ENCODE measurements at places on chromosomes 16 and 17.

GRCh38 chr16:88498576-88499208, 45.6 kb downstream of the ZFPM1 start:
- DNase-seq: no peak

DNA sequence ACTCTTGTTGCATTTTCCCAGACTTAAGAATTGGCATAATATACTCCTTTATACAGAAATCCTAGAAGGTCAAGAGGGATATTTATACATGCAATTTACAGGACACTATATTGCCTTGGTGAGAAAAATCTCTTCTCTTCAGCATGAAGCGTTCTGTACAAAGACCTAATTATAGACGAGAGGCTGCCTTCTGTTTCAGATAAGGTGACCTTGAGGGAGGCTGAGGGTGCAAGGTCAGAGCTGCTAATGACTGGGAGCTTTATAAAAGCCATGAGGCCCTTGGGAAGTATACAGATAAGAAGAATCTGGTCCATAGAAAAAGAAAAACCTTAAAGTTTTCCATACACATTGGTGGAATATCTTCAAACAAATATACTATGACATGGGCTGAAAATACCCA, 156.3 kb upstream of the SOX9 start:
- no peak for DNase-seq

- no peak for DNase-seq
Observed at GRCh38 chr16:56203052-56203451, 11.8 kb downstream of the GNAO1 start.

DNA sequence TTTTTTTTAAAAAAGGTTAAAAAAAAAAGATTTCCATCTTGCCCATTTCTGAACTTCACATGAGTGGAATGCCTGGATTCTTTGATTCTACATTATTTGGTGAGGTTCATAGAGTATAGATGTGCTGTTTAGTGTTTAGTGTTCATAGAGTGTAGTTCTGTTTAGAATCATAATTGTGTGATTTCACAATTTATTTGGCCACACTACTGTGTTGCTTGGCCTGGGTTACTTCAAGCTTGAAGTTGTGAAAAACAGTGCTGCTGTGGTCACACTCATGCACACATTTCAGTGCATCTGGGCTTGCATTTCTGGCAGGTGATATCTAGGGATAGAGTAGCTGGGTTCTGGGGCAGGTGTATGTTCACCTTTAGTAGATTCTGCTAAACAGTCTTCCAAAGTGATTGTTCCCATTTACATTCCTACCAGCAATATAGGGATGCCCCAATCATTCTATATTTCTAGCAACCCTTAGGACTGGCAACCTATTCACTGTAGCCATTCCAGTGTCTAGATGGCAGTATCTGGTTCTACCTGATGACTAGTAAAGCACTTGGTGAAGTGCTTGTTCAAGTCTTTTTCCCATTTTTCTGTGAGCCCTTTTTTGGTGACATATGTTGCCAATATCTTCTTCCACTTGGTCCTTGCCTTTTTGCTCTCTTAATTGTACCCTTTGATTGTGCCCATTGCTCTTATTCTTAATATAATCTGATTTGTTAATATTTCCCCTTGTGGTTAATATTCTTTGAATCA, 50.6 kb upstream of the RBFOX3 start:
- no peak for DNase-seq

GRCh38 chr17:46894476-46895151, 28.3 kb upstream of the GOSR2 start:
- DNase-seq: no peak

DNA sequence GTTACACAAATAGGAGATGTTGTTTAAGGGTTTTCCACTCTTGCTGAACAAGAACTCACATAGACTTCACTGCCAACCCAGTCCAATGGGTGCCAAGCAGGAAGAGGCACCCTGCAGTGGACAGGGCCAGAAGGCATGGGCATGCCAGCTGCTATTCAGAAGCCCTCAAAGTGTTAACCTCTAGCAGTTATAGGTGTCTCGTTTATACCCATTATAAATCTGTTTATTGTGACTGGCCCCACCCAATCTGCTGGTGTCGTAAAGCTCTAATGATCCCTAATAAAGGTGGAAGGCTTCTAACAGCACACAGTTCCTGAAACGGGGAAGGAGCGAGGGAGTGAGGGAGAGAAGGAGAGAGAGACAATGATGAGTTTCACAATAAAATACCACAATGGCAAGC, 23.9 kb downstream of the HNF1B start:
- no peak for DNase-seq

GRCh38 chr17:70357190-70357589, 187.9 kb downstream of the KCNJ2 start:
- DNase-seq: no peak

DNA sequence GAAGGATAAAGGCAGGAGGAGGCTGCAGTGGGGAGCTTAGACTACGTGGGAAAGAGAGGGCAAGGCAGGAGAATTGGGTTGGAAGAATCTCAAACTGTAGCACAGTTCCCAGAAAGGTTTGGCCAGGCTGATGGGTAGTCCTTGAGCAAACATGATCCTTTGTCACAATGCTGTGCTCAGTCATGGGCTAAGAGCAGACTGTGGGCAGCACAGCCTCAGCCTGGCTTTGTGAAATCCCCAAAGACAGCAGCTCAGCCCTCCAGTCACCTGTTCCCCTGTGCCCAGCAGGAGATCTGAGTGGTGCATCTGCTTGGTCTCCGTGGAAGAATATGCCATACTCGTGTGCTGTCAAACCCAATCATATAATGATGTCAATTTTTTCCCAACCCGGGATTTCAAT, 10.6 kb upstream of the ENGASE start:
- no peak for DNase-seq

DNA sequence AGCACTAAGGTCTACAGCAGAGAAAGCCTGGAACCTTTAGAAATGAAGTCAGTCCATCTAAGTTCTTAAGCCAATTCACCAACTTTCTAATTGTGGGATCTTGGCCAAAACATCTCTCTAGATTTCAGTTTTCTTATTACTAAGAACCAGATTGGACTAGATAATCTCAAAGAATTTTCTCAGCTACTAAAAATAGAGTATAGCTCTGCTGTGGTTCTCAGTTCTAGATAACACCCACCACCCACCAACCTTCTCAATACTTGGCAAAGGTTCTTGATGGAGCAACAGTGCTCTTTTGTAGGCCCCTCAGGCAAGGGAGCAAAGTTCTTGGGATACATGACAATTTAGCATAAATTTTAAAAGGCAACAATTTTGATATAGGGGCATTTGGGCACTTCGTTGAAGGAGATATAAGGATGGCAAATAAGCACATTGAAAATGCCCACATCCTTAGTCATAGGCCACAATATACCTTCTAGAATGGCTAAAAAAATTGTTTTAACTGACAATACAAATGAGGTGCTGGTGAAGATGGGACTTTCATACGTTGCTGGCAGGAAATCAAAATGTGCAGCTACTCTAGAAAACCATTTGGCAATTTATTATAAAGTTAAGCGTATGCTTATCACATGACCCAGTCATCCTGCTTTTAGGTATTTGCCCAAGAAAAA, 74.4 kb upstream of the TMEM132E start:
- no peak for DNase-seq

GRCh38 chr17:31093866-31094599, 744 bp upstream of the NF1 start:
- no peak for DNase-seq

GRCh38 chr17:56358651-56359050, 205.4 kb downstream of the ANKFN1 start:
- no peak for DNase-seq

GRCh38 chr17:32654324-32654723, 167.5 kb downstream of the CDK5R1 start:
- no peak for DNase-seq

GRCh38 chr16:51374346-51374745, 223.3 kb upstream of the SALL1 start:
- DNase-seq: no peak

GRCh38 chr17:61809816-61810392, 53.4 kb downstream of the BRIP1 start:
- no peak for DNase-seq

- peak; percentile 64 for DNase-seq
Observed at GRCh38 chr17:28871056-28871579, 16.3 kb downstream of the ERAL1 start.

- DNase-seq: no peak
Observed at GRCh38 chr17:79650283-79650682, 39.4 kb upstream of the RBFOX3 start.

DNA sequence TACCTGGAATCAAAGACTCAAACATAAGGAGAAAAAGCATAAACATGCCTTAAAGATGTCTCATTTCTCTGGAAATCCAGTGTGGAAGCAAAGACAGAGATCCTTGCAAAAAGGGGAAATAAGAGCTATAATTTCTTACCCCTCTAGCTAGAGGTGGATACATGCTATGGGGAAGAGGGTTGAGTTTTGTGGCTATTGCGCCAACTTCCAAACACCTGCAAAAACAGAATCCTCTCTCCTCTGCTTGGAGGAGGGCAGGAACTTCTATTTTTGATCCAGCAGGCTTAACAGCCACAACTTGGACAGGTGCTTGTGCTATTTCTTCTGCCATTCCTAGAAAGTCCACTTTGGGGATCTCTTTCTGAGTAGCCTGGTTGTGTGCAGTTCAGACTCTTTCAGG, 21.5 kb upstream of the NUDT7 start:
- DNase-seq: no peak

DNA sequence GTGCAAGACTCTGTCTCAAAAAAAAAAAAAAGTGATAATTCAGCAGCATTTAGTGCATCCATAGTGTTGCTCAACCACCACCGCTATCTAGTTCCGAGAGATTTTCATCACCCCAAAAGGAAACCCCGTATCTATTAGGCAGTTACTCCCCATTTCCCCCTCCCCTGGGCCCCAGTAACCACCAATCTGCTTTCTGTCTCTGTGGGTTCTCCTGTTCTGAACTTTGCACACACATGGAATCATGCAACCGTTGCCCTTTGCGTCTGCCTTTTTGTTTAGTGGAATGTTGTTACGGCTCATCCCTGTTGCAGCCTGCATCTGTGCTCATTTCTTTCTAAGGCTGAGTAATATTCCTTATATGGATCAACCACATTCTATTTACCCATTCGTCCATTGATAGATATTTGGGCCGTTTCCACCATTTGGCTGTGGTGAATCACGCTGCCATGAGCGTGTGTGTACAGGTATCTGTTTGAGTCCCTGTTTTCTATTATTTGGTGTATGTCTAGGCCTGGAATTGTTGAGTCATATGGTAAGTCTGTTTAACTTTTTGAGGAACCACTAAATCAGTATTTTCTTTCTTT, 8.7 kb upstream of the SYNGR2 start:
- no peak for DNase-seq

- DNase-seq: no peak
Observed at GRCh38 chr17:4635823-4636375, 5.6 kb downstream of the ALOX15 start.

- DNase-seq: no peak
Observed at GRCh38 chr17:4665027-4665426, 23.5 kb upstream of the ALOX15 start.

DNA sequence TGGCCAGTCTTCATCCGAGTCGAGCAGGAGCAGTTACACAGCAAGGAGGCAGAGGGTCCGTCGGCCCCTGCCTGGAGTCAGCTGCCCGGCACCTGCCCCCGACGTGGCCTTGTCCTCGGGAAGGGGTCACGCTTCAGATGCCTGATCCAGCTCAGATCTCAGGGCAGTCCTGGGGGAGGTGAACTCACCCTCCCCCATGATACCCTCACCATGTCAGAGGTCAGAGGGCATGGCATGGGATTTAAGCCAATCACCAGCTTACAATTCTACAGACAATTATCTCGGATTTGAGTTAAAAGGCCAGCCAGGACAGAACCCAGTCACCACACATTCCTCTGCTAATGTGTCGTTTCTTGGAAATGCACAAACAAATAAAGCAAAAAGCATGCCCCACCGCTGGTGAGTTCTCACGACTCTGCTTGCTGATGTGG, 211.3 kb downstream of the FOXL1 start:
- DNase-seq: no peak

- DNase-seq: no peak
Observed at GRCh38 chr17:67678414-67678813, 39.3 kb upstream of the NOL11 start.

DNA sequence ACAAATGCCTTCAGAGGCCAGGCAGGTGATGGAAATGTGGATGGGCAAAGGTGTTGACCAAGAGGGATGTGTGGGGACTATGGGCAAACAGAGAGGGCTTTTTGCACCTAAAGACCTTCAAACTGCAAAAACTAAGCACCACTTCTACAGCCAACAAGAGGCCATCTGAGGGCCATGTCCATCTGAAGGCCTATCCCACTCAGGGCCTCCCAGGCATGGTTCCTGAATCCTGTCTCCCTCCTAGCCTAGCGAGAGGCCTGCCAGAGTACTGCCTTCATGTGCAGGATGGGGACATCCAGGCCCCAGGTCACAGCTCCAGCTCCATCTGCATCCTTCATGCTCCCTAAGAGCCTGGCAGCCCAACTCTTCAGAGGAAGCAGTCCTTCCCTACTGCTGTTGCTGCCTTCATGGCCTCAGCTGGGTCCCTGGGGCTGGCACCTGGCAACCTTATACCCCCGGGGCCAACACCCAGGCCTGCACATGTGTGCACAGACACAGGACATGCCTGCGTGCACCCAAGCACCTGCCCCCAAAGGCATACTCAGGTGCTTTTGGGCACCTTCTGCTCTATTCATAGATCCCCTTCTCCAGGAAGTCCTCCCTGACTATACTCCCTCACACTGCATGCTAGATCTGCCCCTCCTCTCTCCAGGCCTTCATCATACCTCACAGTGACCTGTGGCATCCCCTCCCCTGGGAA, 95.2 kb downstream of the C16orf78 start:
- no peak for DNase-seq

DNA sequence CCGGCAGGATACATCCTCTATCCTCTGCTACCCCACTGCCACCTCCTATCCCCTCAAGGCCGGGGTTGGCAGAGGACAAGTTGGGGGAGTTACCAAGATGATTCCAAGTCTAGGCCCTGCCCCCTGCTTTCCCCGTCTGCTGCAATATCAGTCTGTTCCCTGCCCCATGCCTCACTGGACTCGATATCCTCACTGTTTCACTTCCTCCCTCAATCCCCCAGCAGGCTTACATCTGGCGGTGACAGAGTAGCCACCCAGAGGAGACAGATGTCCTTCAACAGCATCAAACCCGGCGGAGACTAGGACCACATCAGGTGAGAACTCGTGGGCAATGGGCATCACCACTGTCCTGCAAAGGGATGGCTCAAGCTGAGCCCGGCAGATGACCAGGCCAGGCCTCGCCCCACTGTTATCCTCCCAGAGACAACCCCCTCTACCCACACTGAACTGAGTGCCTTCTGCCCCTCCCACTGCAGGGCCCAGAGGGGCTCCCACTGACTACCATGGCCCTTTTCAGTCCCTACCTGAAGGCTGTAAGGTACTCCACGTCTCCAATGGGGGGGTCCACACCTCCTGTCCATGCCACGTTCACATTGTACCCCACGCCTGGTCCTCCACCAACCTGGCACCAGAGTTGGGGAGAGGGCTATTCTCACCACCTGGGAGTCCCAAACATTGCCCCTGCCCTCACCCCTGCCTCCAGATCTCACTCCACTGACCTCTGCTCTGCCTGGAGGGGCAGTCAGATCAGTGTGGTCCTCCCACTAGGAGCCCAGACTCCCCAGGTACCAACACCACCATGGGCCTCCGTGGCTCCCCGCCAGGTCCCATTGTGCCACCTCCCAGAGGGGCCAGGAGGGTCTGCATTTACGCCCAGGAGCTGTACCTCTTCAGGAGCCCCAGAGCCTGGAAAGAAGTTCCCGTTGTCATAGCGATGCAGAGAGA, 9.6 kb downstream of the G6PC3 start:
- no peak for DNase-seq

- no peak for DNase-seq
Observed at GRCh38 chr17:73657473-73658116, 13.3 kb upstream of the SDK2 start.

Data from GM12891 (cell line).